Testis (tissue), 5 donors: ENCODE measurements at places on chromosomes 4 and X. TPM values are rescaled to one million over a fixed set of nuclear protein-coding genes. Genes with fewer than 3 reads are reported as not detected.

The DACH2 gene
- 0.22 TPM for polyA plus RNA-seq

The WWC2 gene
- polyA plus RNA-seq = 34.4 TPM

- H3K27ac ChIP-seq = no peak overlapping the region
- H3K4me1 ChIP-seq = no peaks in the 10 kb centered on the region
- no peak overlapping the region for H3K4me3 ChIP-seq
- H3K36me3 ChIP-seq = no peaks in the 10 kb centered on the region
Measured at GRCh38 chrX:8139716-8140115, 31.4 kb downstream of the VCX2 start.

DNA sequence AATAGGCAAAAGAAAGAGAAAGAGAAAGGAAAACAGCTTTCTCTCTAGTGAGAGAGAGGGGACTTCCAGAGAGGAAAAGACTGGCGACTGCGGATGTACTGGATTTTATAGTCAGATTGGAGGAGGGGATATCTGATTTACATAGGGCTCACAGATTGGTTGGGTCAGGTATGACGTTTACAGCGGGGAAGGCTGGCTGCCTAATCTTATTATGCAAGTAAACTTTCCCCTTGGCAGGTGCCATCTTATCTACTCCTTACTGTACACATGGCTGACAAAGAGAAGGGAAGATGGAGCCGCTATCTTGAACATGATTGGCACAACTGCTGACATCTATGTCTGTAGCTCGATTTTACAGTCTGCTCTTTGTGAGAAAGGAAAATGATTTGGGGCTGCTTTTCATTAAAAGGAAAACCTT lies 25.4 kb downstream of the RBPJ start:
- no peak for DNase-seq
- H3K27me3 ChIP-seq = no peaks in the 10 kb centered on the region
- H3K27ac ChIP-seq = no peak overlapping the region
- no peak overlapping the region for H3K4me3 ChIP-seq
- no peaks in the 10 kb centered on the region for H3K36me3 ChIP-seq

The WDR19 gene
- 44.6 TPM for polyA plus RNA-seq

DNA sequence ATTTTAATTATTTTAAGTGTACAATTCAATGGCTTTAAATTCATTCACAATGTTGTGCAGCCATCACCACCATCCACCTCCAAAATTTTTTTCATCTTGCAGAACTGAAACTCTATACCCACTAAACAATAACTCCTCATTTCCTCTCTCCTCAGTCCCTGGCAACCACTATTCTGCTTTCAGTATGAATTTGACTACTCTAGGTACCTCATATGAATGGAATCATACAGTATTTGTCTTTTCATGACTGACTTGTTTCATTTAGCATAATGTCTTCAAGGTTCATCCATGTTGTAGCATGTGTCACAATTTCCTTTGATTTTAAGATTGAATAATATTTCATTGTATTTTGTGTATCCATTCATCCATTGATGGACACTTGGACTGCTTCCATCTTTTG lies 46.9 kb downstream of the KIF4A start:
- H3K4me1 ChIP-seq = no peaks in the 10 kb centered on the region
- no peaks in the 10 kb centered on the region for H3K27me3 ChIP-seq
- DNase-seq = no peak
- no peaks in the 10 kb centered on the region for H3K36me3 ChIP-seq
